Pulmonary artery endothelial cell (primary cell): ENCODE measurements at places on chromosomes 1 and 21.

- DNase-seq, result no peak
Observed at GRCh38 chr1:155608888-155609225, 1.2 kb upstream of the MSTO1 start.

DNA sequence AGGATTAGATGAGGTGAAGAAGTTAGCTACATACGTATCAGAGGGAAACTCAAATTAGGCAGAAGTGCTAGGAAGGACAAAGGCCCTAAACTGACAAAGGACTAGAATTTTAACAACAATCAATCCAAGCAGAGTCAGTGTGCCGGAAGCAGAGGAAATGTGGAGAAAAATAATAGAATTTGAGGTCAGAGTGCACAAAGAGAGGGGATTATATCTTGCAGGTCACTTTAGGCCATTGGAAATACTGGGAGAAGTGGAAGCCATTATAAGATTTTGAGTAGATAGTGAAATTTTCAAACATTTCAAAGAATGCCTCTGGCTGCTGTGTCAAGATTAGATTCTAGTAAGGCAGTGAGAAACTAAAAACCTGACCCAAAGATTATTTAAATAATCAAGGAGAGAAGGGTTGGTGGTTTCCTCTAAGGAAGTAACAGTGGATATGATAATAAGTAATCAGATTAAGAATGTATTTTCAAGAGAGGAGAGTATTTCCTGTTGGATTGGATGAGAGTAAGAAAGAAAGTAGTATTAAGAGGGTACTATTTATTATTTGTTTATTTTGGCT is 889.2 kb upstream of the NCAM2 start:
- DNase-seq, result no peak

GRCh38 chr21:37917612-37918011 is 1.4 kb upstream of the KCNJ6 start:
- DNase-seq, result no peak

DNA sequence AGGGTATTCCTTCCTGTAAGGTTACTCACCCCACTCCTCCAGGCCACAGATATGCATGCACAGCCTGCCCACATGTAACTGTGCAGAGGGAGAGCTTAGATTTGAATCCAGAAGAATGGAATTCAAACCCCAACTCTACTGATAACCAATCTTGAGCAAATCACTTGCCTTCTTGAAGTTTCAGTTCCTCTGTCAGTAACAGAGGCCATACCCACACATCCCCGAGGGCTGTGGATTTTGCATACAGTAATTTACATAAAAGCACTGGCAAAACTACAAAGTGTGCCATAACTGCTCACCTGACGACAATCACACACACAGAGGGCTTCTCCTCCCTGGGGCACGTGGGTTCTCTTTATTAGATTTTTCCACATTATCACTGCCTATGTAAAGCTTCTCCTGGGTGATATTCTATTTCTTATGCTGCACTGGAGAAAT is 18.6 kb downstream of the CD247 start:
- DNase-seq, result no peak

- no peak for DNase-seq
Observed at GRCh38 chr21:32364387-32364786, 28.4 kb downstream of the URB1 start.

DNA sequence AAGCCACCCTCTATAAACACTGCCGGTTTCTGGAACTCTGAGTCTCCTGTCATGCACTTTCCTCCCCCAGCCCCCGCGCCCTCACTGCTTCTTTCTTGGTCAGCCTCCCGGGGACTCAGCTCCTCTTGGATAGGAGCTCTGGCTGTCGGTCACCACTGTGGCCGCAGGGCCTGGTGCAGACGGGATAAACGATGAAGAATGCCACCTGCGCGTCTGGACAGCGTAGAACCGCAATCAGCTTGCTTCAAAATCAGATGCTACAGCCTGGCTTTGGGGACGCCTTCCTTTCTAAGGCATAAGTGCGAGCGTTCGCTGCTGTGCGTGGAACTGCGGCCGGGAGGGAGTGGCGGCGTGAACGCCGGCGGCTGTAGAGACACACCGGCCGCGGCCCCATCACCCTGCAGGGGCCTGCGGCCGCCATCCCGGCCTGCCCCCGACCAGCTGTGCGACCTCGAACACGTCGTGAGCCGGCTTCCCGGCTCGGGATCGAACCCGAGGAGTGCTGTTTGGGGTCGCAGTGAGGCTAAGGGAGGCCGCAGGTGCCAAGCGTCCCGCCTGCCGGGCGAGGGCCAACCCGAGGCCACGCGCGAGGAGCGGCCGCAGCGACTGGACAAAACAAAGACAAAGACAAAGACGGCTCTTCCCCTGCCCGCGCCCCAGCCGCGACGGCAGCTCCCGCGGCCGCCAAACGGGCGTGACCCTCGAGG is 688 bp downstream of the PTTG1IP start:
- DNase-seq, result no peak

GRCh38 chr1:23210351-23210785 is 6.9 kb downstream of the HTR1D start:
- DNase-seq, result no peak

- DNase-seq, result no peak
Observed at GRCh38 chr1:33121728-33122127, 40.8 kb downstream of the AZIN2 start.

DNA sequence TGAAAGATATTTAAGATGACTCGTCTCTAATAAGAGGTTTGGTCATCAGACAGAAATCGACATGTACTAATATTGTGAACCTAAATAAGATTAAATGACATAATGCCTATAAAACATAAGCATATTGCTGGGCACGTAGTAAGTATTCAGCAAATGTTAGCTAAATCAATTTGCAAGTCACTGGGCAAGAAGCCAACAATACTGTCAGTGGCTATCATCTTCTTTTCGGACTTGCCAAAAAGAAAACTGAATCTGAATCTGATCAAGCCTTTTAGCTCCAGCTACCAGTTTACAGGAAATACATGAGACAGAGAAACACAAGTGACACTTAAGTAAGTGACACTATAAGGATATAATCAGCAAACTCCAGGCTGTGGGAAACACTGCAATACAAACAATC is 46.0 kb downstream of the RPL5 start:
- no peak for DNase-seq

GRCh38 chr21:26079366-26079765 is 91.2 kb downstream of the APP start:
- no peak for DNase-seq

GRCh38 chr1:203252678-203253077 is 23.2 kb upstream of the CHIT1 start:
- DNase-seq, result no peak

DNA sequence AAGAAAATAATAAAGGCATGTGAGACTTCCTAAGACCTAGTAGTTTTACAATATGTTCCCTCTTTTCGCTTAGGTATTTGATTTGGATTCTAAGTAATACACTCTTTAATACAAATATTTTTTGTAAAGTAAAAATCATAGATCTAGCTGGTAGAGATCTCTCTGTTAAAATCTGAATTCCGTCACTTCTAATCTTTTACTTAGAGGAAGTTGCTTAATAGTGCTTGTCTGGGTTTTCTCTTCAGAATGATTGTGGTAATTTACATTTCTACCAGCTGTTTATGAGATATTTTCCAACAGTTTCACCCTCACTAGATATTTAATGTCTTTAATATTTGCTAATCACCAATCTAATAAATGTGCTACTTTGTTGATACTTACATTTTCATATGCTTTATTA is 23.3 kb downstream of the RBM11 start:
- DNase-seq, result no peak

DNA sequence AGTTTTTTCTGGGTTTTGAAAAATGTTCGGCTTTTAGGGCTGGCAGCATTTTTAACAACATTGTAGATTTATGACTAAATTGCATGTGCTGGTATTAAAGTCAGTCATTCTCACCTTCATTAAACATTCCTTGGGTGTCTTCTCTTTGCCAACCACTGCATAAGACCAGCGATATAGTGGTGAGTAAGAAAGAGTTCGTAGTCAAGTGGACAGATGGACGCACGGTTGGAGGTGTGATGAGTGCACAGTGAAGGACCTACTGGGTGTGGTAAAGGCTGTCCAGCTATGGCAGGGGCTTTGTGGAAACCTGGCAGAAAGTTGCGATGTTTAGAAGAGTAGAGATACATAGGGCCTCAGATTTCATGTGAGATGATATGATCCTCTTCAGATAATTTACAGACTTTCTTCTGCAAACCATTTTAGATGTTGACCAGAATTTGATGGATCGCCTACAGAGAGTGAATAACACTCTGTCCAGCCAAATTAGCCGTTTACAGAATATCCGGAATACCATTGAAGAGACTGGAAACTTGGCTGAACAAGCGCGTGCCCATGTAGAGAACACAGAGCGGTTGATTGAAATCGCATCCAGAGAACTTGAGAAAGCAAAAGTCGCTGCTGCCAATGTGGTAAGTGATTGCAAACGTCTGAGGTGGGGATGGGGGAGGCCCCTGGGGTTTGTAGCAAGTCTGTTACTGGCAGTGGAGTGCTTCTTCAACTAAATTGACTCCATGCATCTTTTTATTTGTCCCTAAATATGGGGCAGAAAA is 56.0 kb upstream of the LAMC2 start:
- no peak for DNase-seq

GRCh38 chr1:151849126-151849525 is 4.4 kb downstream of the THEM5 start:
- no peak for DNase-seq

- no peak for DNase-seq
Observed at GRCh38 chr1:85911742-85912141, 203.5 kb upstream of the ZNHIT6 start.

DNA sequence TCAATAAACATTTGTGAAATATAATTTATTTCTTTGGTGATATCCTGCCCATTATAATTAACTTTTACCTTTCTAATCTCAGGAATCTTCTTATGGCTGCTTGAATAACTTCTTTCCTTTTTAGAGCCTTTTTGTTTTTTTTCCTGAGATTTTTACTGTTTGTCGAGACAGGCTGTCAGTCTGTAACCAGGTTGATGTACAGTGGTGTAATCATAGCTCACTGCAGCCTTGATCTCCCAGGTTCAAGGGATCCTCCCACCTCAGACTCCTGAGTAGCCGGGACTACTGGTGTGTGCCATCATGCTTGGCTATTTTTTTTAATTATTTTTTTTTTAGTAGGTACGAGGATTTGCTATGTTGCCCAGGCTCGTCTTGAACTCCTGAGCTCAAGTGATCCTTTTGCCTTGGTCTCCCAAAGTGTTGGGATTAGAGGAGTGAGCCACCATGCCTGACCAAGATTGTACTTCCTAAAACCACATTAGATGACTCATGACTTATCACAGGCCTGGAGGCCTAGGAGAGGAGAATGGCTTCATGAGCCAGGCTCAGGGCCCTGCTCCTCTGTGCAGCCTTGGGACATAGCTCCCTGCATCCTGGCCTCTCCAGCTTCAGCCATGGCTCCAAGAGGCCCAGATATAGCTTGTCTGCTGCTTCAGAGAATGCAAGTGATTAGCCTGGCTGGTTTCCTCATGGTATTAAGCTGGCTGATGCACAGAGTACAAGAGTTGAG is 48.6 kb downstream of the CTH start:
- DNase-seq, result no peak

- DNase-seq, result peak; percentile 8
Observed at GRCh38 chr1:33443080-33443704, 12.3 kb upstream of the PHC2 start.

- DNase-seq, result no peak
Observed at GRCh38 chr1:10459184-10459583, 9.4 kb downstream of the CORT start.

GRCh38 chr1:234730475-234730769 is 120.4 kb upstream of the IRF2BP2 start:
- DNase-seq, result no peak

GRCh38 chr1:43445606-43446387 is 7.9 kb downstream of the HYI start:
- no peak for DNase-seq

GRCh38 chr1:210624722-210625121 is 296.0 kb downstream of the HHAT start:
- DNase-seq, result no peak

GRCh38 chr1:217620814-217621213 is 10.1 kb downstream of the GPATCH2 start:
- no peak for DNase-seq

DNA sequence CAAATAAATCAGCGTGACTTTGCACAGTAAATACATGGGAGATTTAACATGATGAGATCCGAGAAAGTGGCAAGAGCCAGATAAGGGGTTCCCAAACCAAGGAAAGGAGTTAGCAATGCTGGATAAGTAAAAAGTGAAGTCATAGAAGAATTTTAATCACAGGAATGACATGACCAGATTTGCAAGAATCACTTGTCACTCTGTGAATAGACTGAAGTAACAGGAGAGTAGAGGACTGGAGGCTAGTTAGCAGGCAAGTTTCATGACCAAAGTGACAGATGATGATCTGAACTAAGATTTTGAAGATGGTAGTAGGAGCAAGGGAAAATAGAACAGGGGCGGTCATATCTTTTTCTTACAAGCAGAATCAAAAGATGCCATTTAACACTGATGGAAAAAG is 8.4 kb downstream of the CFH start:
- no peak for DNase-seq

DNA sequence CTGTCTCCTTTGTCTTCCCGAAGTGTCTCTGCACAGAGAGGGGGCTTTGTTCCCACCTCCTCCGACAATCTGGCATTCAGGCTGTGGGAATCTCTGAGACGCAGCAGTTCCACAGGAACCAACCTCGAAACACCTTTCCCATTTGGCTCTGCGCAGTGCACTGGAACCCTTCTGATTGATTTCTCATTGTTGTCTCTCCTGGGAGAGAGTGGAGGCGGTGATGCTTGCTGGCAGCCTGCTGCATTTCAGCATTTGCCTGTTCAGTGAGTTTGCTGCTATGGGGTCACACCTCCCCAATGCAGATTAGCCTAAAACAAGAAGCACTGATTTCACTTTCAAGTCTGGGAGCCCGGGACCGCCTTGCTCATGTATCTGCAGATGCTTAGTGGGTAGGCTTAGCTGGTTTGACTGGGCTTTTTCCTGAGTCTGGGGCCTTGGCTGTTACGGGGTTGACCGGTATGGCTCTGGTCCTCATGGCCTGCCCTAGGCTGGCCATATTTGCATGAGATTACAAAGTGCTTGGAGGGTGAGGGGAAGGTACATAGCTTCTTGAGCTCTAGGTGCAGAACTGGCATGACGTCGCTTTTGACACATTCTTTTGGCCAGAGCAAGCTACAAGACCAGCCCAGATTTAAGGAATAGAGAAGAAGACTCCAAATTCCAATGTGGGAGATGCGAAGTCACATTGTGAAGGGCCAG is 695.3 kb downstream of the PTPRU start:
- DNase-seq, result no peak

GRCh38 chr1:173496757-173497320 is 19.7 kb downstream of the PRDX6 start:
- DNase-seq, result no peak

DNA sequence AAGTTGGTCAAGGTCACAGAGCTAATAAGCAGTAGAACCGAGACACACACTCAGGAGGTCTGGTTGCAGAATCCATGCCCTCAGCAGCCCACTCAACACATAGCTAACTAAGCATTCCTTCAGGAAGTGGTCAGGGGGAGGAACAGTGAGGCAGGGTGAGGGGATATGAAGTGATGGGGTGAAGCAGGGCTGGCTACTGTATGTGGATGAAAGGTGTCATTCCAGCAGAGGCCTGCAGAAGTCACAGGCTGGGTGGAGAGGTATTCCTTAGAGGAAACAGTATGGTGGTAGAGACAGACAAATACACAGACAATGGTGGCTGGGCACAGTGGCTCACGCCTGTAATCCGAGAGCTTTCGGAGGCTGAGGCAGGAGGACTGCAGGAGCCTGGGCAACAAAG is 14.1 kb downstream of the TMCO4 start:
- no peak for DNase-seq

- DNase-seq, result no peak
Observed at GRCh38 chr1:155080312-155081228, 1.9 kb downstream of the EFNA3 start.

- DNase-seq, result no peak
Observed at GRCh38 chr1:30513396-30514136, 209.8 kb downstream of the MATN1 start.

- no peak for DNase-seq
Observed at GRCh38 chr1:216830424-216831210, 107.4 kb upstream of the ESRRG start.
